ENCODE measurements at places on chromosomes 4 and X.

- peak; percentile 46 for DNase-seq
These were observed 1.1 kb downstream of the PLXNA3 start for GRCh38 chrX:154458954-154459778.

GRCh38 chr4:168484626-168485025 is 4.3 kb upstream of the DDX60L start:
- no peak for DNase-seq

GRCh38 chr4:70402762-70403161 is 5.0 kb downstream of the OPRPN start:
- DNase-seq = no peak

GRCh38 chr4:2364654-2365053 is 53.8 kb downstream of the ZFYVE28 start:
- no peak for DNase-seq

DNA sequence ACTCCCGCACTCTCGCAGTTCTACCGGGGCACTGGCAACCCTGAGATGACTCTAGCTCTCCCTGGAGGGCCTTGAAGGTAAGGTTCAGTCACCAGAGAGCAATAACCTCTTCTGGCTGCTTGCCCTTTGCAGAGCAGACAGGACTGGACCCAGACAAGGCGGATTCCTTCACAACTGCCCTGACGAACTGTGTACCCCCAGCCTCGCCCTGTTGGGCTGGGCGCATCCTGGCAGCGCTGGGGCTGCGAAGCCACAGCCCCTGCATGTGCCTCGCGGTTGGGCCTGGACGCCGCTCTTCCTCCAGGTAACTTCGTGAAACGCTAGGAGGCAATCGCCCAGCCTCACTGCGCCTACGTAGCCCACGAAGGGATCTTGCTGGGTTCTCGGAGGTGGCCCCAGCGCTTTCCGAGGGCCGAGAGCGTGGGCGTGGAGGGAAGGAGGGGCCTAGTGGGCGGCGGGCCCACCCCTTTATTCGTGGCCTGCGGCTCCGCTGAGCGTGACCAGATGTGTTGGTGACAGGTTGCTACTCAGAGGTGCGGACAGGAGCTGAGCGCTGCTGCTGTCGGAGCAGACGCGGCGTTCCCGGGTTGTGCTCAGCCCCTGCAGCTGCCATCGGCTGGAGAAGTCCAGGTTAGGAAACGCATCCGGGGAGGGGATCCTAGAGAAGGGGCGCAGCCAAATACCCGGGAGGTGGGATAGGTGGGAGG is 1.9 kb upstream of the MAMLD1 start:
- DNase-seq = no peak

GRCh38 chrX:117713411-117713810 is 403.2 kb downstream of the KLHL13 start:
- DNase-seq = no peak

GRCh38 chr4:53508446-53508845 is 82.8 kb downstream of the LNX1 start:
- no peak for DNase-seq

DNA sequence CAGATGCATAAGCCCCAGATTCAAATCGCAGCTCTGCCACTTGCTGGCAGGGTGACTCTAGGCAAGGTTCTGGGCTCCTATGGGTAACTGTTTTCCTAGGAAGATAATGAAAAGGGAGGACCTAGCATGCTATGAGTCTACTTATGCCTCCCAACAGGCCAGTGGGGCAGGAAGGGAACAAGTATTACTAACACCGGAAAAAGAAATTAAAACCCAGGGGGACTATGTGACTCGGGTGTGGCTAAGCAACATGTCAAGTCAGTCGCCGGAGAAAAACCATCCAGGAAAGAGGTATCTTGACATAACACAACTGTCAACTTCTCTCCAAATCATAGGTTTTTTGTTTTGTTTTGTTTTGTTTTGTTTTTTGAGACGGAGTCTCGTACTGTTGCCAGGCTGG is 45.5 kb upstream of the RBPJ start:
- DNase-seq = no peak

DNA sequence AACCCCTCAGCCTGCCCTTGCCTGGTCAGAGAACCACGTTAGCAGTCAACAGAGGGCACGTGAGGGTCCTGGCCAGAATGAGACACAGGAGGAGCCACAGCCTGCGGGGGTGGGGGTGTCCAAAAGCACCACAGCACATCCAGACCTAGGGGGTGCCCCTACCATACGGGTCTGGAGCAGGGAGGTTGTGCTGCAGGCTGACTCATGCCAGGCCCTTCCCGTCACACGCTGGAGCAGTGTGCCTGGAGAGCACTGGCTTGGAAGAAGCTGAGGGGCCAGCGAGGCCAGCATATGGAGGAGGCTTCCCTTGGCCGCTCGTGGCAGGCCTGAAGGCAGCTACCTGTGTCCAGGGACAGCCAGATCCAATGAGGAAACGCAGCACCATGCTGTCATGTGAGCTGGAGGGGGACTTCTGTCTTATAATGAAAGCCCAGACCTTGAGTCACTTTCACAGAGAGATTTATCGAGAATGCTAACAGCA is 1.5 kb upstream of the IRAK1 start:
- no peak for DNase-seq

DNA sequence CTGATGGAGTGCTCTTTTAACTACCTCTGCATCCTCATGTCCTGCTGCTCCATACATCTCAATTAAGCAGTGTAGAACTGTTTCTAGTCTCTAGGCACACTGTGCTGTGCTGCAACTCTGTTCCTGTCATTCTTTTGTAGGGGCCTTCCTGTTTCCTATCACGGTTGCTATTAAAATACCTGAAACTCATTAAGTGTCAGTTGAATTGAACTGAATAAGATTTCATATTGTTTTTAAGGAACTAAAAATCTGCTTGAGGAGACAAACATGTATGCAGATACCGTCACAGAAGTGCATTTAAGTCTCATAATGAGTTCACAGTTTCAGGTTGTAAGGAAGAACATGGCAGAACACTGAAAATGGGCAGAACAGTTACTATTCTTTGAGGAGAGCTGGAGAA is 170.1 kb downstream of the LARP7 start:
- DNase-seq = no peak

DNA sequence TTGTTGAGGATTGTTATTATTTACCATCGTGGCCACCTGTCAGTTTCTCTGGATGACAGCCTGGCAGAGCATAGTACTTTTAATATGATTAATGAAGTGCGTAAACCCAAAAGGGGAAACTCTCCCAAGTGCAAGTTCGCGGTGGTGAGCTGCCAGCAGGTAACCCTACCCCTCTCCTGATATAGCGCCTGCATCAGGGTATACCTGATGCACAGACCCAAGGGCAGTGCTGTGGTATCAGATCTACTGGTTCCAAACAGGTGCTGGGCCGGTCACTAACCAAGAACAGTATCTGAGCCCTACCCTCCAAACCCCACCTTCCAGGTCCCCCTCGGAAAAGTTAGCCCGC is 1.6 kb downstream of the RNF150 start:
- DNase-seq = no peak

DNA sequence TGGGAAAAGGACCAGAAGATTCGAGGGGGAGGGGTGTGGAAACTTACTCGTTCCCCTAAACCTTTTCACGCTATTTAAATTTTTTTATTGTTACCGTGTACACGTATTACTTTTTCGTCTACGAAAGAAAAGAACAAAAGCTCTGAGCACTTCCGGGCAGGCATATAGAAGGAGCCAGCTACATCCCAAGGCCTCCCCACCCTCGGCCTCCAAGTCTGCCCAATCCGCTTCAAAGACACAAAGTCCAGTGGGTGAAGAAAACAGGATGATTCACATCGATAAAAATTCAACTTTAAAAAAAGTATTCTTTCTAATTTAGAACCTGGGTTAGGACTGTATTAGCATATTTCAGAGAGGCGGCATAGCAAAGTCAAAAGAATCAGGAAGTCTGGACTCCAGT is 23.1 kb downstream of the SEL1L3 start:
- DNase-seq = no peak

- DNase-seq = no peak
These were observed 66.3 kb upstream of the ADGRG2 start for GRCh38 chrX:19188566-19188965.

GRCh38 chr4:2958446-2958845 is 4.8 kb downstream of the NOP14 start:
- no peak for DNase-seq

- DNase-seq = no peak
These were observed 57.4 kb downstream of the SEL1L3 start for GRCh38 chr4:25805255-25805860.

DNA sequence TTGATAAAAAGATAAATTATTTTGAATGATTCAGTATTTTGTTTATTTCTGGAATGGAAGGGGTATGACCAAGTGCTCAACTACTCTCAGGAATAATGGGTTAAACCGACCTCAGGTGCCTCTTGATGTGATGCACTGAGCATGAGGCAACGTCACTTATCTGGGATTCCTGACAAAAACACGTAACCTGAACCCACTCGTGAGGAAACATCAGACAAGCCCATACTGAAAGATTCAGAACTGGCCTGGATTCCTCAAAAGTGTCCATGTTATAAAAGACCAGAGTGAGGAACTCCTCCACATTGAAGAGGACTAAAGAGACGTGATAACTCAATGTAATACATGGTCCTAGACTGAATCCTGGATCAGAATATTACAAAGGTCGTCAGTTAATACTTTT is 144.0 kb downstream of the FNIP2 start:
- no peak for DNase-seq

DNA sequence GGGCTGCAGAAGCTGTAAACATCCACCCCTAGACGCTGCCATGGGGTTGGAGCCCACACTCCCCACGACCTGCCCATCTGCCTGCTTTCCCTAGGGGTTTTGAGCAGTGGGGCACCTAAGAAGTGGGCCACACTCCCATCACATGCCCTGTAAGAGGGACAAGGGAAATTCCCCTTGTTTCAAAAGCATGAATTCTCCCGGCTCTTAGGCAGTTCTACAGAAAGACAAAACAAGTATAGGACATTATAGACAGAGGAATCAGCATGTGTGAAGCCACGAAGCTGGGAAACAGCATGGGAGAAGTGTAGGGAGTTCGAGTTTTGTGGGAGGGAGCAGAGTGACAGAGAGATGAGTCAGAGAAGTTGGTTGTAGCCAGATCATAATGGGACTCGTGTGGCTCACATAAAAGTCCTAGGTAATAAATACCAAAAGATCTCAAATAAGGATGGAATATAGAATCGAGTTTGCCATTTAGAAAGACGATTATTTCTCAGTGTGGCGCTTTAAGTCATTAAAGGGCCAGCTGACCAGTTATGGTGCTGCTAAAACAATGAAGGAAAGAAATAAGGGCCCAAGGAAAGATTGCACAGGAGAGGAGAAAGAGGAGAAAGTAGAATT is 23.9 kb downstream of the APOO start:
- peak; percentile 37 for DNase-seq

- no peak for DNase-seq
These were observed 55.5 kb downstream of the DDX60 start for GRCh38 chr4:168263039-168263438.

DNA sequence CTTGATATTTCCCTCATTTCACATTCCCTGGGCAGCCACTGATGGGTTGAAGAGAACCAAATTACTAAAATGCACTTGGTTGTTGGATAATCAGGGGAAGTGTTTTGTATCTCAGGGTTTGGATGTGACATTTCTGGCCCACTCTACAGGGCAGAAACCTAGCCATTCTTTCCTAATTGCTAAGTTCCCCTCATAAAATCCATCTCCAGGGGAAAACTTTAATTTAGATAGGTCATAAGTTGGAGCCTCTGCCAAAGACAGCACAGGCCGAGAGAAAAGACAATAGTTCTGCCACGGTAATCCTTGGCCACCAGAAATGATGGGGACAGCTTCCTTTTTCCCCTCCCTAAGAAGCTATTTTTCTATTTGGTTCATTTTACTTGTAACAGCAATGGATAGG is 192.7 kb upstream of the C1QTNF7 start:
- no peak for DNase-seq

GRCh38 chr4:180058691-180059215 is 2184.4 kb upstream of the TENM3 start:
- no peak for DNase-seq

GRCh38 chr4:123649645-123650391 is 253.2 kb downstream of the SPRY1 start:
- DNase-seq = no peak

DNA sequence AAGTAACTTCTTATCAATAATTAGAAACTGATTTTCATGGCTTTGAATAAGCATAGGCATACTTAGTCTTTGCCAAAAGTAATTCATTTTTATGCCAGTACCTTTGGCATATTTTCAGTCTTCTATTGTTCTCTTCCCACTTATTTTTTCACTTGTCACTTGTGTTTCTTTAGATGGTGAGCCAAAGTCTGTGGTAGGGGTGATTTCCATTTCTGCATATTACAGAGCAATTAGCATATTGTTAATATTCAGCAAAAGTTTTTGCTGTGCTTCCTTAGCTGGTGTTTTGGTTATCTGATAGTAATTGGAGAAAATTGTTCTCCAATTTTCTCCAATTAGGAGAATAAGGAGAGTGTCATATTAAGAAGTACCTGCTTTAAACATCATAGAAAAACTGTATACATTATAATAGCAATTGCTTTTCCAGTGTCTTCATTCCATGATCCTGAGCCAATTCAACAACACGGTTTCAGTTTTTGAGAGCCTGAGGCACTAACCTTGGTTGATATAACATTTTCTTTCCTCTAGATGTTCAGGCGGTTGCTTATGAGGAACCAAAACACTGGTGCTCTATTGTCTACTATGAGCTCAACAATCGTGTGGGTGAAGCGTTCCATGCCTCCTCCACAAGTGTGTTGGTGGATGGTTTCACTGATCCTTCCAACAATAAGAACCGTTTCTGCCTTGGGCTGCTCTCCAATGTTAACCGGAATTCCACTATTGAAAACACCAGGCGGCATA is 64.7 kb downstream of the SMAD1 start:
- no peak for DNase-seq

DNA sequence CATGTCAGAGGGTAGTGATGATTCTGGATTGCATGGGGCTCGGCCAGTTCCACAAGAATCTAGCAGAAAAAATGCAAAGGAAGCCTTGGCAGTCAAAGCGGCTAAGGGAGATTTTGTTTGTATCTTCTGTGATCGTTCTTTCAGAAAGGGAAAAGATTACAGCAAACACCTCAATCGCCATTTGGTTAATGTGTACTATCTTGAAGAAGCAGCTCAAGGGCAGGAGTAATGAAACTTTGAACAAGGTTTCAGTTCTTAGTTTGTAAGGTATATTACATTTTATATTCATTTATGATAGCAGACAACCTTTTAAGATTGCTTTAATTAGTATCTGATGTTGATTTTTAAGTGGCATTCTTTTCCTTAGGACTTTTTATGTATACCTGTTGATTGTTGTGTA is 24.2 kb downstream of the REST start:
- no peak for DNase-seq

DNA sequence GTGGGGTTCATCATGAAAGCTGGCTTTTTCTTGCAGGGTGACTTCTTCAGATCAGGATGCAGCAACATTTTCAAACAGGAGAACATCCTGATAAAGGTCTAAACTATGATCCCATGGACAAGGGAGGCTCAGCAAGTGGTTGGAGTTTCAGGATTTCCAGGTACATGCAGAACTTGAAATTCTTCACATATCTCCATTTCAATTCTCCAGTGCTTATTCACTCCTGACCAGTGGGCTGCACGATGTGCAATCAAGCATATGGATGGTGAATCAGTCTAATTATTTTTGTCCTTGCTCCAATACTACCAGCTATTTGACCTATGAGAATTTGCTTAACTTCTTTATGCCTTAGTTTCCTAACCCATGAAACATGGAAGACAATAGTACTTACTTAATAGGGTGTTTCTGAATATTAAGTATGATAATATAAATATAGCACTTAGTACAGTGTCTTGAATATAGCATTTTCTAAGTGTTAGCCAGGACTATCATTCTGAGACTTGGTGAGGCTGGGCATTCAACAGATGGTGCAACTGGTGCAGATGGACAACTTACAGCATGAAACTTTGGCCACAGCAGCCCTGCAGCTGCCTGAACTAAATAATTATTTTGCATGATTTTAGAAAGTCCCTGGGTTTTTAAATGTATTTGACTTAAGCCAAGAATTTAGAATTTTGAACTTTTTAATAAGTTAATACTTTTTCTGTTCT is 92.4 kb downstream of the HPGD start:
- no peak for DNase-seq

All from hematopoietic multipotent progenitor cell treated with erythropoietin and hydrocortisone succinate and interleukin-3 and kit ligand, for 17 days (in vitro differentiated cells).